ENCODE measurements at places on chromosomes 6 and 20.

GRCh38 chr6:121668259-121668658, 232.8 kb downstream of the GJA1 start:
- DNase-seq: no peak

GRCh38 chr6:90256698-90257485, 39.8 kb downstream of the BACH2 start:
- no peak for DNase-seq

DNA sequence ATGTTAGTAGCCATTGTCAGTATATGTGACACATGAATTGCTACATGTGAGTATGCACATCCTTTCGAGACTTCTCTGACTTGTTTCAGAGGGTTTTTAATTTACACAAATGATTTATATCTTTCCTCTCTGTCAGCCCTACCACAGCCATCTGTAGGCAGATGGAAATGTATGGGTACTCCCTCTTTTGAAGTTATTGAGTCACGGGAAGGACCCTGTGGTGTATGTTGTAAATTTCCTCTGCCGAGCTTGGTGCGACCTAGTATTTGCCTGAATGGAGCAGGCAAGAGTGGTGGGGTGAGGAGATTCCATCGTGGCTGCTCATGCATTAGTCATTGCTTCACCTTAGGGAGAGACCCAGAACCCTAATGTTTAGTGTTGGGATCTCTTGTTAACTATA, 171.9 kb downstream of the JARID2 start:
- peak; percentile 91 for DNase-seq

- no peak for DNase-seq
These were observed 655.0 kb downstream of the QKI start for GRCh38 chr6:164069350-164069990.

GRCh38 chr20:51444922-51445438, 97.5 kb downstream of the NFATC2 start:
- DNase-seq: no peak

- DNase-seq: peak; percentile 42
These were observed 154.2 kb upstream of the QKI start for GRCh38 chr6:163260111-163260895.

- DNase-seq: no peak
These were observed 13.4 kb upstream of the BTN3A3 start for GRCh38 chr6:26426691-26427450.

GRCh38 chr6:170212051-170212756, 78.7 kb downstream of the DLL1 start:
- DNase-seq: no peak

DNA sequence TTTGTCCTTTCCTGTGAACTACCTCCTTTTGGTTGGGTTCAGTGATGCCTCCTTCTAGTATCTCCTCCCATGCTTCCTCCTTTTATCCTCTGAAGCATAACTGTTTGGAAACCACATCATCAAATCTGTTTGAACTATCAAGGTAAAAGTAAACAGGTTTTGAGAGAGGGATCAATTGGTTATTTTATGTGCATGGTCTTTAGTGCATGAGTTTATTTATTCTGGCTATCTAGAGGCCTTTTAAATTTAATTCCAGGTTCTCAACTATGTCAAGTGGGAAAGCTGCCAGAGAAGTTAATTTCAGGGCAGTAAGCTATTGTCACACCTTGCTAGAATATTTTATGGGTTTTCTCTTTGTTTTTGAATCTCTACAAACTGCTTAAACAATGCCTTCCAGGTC, 54.1 kb downstream of the WASF1 start:
- no peak for DNase-seq

DNA sequence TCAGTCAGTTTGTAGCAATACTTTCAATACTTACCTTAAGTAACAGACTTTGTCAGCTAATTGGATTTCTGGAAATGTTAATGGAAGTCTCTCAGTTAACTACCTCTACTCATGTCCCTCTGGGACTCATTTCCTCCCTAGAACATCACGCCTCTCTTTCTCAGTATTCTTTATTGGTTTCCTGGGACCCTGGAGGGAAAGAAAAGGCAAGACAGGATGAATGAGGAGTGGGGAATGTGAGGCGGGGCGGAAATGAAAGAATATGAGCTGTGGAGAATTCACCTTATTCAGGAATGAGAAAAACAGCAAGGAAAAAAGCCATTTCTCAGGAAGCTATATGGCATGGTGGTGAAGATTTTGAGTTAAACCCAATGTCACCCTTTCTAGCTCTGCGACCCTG, 62.7 kb downstream of the ANKS1A start:
- DNase-seq: no peak

DNA sequence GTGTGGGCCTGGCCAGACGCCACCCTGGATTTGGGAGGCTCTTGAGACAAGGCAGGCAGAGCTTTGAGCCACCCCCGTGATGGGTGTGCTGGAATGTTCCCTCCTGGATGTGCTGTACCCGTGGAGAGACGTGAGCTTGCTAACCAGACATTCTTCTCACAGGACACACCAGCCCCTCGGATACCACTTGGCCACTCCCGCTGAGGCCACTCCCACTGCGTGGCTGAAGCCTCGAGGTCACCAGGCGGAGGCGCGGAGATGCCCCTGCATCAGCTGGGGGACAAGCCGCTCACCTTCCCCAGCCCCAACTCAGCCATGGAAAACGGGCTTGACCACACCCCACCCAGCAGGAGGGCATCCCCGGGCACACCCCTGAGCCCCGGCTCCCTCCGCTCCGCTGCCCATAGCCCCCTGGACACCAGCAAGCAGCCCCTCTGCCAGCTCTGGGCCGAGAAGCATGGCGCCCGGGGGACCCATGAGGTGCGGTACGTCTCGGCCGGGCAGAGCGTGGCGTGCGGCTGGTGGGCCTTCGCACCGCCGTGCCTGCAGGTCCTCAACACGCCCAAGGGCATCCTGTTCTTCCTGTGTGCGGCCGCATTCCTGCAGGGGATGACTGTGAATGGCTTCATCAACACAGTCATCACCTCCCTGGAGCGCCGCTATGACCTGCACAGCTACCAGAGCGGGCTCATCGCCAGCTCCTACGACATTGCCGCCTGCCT, 14.1 kb downstream of the SLCO4A1 start:
- DNase-seq: no peak

- no peak for DNase-seq
These were observed 41.0 kb downstream of the ERMARD start for GRCh38 chr6:169792306-169793015.

Measured in common myeloid progenitor, CD34-positive (primary cell).